Stimulated activated CD8-positive, alpha-beta memory T cell treated with anti-CD3 and anti-CD28 coated beads, Interleukin-7, amount 100 ng/mL, for 4 hours (primary cell): ENCODE measurements at places on chromosomes 2 and 18.

GRCh38 chr2:212379103-212379502 lies 159.5 kb downstream of the ERBB4 start:
- no peak for DNase-seq

GRCh38 chr18:27110319-27110718 lies 74.8 kb downstream of the CHST9 start:
- no peak for DNase-seq

DNA sequence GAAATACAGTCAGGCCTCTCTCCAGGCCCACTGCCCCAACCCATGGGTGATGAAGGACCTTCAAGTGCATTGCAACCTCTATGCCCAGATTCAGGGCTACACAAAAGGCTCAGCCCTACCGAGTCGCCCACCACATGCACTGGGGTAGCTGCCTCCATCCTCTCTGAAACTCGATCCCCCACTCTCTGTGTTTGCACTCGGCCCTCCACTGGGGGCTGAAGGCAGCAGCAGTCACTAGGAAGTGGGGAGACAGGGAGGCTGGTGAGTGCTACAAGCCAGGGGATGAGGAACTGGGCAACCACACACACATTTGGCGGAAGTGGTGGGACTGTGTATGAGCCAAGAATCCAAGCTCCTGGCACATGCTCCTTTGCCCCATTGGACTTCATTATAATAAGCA lies 94.6 kb downstream of the CERS6 start:
- DNase-seq, result no peak

- DNase-seq, result no peak
Measured at GRCh38 chr2:8578335-8579244, 103.3 kb upstream of the ID2 start.

- no peak for DNase-seq
Measured at GRCh38 chr18:9113468-9114149, 11.1 kb downstream of the NDUFV2 start.

GRCh38 chr2:230162981-230163380 lies 56.8 kb downstream of the SP110 start:
- DNase-seq, result no peak

DNA sequence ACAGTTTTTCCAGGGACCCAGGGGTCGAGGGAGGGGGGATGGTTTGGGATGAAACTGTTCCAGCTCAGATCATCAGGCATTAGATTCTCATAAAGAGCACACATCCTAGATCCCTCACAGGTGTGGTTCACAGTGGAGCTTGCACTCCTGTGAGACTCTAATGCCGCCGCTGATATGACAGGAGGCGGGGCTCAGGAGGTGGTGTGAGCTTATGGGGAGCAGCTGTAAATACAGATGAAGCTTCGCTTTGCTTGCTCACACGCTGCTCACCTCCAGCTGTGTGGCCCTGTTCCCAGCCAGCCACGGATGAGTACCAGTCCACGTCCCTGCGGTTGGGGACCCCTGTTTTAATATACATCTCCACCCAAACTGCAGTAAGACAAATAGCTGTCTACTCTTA lies 204.2 kb downstream of the AGAP1 start:
- DNase-seq, result no peak

- no peak for DNase-seq
Measured at GRCh38 chr2:115484486-115484885, 1042.0 kb downstream of the DPP10 start.

GRCh38 chr18:45014047-45014501 lies 333.4 kb downstream of the SETBP1 start:
- DNase-seq, result no peak

- no peak for DNase-seq
Measured at GRCh38 chr2:26424221-26424620, 22.5 kb downstream of the DRC1 start.

GRCh38 chr2:120491111-120491625 lies 145.2 kb downstream of the INHBB start:
- no peak for DNase-seq

GRCh38 chr18:3256693-3257626 lies 5.0 kb upstream of the MYL12B start:
- DNase-seq, result no peak

DNA sequence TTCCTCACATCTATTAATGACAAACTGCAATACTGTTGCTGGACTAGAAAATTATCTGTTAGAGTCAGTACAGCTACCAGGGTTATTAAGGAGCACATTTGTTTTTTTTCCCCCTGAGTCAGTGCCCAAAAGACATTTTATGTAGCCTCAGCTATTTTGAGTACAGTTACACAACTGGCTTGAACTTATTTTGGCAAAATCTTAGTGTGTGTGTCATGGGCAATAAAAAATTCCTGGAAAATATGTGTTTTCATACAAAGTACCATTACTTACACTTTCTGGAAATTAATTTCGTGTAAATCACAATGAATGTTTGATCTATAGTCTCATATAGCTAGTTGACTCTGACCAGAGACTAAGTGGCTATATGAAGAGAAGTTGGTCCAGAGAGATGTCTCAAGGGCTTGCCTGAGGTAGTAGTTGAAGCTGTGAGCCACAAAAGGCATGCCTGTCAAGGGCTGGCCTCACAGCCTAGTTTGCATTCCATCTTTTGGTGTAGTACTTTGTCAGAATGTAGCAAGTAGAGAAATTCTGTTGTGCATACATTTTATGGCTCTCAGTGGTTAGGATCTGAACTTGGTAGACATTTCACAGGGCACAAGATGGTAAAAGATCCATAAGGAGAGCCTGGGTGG lies 283.4 kb downstream of the MTX2 start:
- no peak for DNase-seq

DNA sequence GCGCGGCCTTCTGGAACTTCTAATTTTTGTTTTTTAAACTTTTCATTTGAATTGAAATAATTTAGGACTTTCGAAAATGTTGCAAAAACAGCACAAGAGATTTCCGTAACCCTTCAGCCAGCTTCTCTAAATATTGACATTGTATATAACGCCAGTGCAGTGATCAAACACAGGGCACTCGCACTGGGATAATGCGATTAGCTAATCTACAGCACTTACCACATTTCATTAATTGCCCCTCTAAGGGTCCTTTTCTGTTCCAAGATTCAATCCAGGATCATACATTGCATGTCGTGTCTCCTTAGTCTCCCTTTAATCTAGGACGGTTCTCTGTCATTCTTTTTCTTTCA lies 343 bp upstream of the CD302 start:
- DNase-seq, result no peak

DNA sequence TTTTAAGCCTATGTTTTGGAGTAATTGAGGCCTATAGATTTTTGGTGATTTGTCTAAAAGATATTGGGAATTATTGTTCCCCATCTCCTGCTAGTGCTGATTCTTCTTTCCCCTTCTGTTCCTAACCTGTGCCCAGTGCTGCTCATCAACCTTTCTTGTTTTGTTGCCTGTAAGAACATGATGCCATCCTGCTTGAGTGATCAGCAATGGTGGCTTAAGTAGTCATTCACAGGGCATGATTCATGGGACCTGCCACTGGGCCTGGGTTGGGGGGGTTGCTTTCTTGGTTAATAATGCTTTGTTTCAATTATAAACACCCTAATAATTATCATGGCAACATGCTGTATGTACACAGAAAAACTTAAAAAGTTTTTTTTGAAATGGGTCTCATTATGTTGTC lies 562.9 kb upstream of the SETBP1 start:
- no peak for DNase-seq

DNA sequence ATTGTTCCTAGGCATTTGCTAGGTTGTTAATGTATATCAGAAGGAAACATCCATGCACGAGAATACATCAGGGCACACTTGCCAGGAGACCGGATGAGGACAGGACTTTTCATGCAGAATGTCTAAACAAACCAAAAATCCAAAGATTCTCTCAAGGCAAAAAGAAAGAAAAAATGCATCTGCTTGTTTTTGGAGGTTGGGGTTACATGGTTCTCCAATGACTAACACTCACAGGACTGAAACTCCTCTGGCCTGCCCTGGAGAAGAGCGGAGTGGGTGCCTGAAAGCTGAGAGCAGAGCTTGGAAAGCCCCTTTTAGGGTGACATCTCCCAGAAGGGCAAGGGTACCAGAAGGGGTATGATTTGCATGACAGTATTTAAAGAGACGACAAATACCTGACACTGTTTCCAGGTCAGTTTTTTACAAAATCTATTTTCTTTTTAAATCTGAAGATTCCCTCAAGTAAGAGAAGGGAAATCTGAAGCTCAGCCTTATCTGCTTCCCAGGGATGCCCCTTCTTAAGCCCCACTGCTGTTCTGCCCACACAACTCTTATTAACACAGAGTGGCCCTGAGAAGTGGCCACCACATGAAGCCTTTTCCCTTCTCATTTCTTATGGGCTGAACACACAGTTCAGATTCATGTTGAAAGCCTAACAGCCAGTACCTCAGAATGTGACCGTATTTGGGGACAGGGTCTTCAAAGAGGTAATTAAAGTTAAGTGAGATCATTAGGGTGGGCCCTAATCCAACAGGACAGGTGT lies 216.4 kb downstream of the STK39 start:
- DNase-seq, result no peak

- DNase-seq, result no peak
Measured at GRCh38 chr2:209368406-209368805, 55.4 kb upstream of the MAP2 start.

DNA sequence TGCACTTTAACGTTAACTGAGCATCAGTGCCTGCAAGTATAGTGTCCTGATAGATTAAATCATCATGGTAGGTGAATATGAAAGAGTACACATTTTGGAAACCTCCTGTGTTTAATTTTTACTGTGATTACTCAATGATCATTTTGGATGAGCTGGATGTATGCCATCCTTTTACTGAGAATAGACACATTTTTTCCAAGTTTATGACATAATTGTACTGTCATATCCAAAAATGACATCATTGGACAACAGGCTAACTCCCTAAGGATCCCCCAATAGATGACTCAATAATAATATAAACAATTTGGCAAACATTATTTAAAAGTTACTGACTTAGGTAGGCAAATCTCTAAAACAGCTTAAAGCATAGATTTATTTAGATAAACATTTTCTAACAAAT lies 410.8 kb upstream of the REG3G start:
- no peak for DNase-seq

- DNase-seq, result no peak
Measured at GRCh38 chr2:143289025-143289424, 159.8 kb downstream of the ARHGAP15 start.

GRCh38 chr2:218849721-218850120 lies 9.9 kb upstream of the WNT6 start:
- DNase-seq, result no peak

GRCh38 chr2:44136252-44136651 lies 32.4 kb upstream of the PPM1B start:
- DNase-seq, result no peak

DNA sequence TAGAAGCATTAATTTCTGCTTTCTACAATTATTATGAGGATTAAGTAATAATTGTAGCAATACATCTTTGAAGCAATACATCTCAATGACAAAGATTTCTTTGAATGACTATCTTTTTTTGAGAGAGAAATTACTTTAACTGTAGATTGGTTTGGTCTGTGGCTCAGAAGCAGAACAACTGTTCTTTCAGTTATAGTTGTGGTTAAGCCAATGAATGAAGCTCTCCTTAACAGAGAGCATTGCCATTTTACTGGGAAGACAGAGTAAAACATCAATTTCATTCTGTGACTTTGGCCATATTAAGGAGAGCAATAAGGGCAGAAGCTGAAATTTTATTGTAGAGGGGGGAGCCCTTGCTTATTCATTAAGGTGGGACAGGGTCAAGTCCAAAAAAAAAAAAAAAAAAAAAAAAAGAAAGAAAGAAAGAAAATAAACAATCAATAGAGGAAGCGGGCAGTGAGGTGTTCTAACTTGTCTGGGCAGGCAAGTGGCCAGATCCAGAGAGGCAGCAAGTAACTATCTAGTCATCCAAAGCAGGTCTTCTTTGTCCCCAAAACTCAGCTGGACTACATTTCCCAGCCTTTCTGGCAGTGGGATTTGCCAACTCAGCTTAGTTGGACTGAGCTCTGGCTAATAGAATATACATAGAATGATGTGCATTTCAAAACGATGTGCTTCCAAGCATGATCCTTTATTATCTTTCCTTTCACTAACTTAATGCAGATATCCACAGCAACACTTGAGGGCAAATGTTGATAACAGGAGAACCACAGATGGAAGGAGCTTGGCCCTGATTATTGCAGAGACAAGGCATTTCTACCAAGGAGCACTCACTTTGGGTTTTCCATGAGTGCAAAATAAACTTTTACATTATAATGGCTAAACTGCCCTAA lies 462.7 kb upstream of the CDH20 start:
- no peak for DNase-seq

DNA sequence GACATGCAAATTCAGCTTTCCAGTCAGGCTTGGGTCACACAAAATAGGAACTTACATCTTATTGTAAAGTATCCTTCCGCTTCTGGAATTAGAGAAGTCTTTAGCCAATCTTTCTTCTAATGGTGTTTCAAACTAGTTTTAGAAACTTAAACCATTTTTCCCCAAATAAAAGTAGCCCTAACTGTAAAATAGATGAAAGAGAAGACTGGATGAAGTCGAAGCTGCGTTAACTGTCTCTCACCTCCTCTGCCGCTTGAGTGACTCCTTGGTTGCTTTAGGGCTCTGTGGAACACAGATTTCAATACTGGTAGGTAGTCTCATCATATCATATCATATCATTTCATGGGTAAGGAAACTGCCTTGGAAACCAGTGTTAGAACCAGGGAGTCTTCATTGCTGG lies 498.4 kb downstream of the XIRP2 start:
- DNase-seq, result no peak

DNA sequence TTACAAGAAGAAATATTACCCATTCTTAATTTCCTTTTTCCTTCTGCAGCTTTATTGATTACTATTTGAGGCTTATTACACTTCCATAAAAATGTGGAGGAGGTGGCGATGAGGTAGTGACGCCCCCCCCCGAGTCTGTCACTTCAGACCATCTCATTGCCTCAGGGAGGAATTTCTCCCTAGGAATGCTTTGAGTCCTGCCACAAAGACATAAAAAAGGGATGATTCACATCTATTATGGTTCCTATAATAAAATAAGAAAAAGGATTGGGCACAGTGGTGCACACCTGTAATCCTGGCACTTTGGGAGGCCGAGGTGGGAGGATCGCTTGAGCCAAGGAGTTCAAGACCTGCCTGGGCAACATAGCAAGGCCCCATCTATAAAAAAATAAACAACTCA lies 93.7 kb downstream of the AOX1 start:
- no peak for DNase-seq

DNA sequence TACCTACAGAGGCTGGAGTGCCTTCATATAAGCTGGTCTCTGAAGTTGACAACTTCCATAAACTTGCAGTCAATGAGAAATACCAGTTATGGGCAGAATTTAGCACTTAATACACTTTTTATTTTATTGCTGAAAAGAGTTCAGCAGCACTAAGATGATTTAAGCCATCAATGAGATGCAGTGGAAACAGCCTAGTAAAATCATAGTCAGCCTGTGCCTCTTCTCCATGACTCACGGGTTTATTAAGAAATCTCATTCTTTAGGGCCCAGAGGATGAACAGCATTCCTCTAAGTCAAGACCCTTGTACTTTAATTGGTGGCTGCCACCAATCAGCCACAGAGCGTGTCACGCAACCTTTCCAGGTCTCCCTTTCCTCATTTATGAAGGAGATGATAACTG lies 1357.9 kb upstream of the CELF4 start:
- no peak for DNase-seq

GRCh38 chr2:105857076-105857740 lies 112.5 kb downstream of the NCK2 start:
- no peak for DNase-seq
